Left colon (tissue), 2 donors: ENCODE measurements at places on chromosomes 4 and X.

DNA sequence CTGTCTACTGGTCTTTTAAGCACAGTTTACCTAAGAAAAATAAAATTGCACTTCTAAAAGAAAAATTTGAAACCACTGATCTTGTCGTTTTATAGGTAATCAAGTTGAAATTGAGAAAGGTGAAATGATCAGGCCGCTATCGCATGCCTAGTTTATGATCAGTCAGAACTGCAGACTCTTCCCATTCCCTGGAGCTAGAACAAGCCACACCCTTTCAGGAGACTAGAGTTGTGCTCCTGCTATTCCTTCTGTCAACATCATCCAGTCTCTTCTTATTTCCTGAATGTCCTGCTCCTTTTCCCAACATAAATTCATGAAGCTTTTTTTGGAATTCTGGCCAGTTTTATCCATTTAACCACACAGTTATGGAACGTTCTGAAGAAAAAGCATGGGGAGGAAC is 135.1 kb downstream of the SLC7A11 start:
- no peak for DNase-seq

GRCh38 chrX:19955306-19955705 is 35.6 kb downstream of the BCLAF3 start:
- DNase-seq, result no peak

GRCh38 chr4:61827907-61828391 is 627.8 kb downstream of the ADGRL3 start:
- DNase-seq, result no peak

DNA sequence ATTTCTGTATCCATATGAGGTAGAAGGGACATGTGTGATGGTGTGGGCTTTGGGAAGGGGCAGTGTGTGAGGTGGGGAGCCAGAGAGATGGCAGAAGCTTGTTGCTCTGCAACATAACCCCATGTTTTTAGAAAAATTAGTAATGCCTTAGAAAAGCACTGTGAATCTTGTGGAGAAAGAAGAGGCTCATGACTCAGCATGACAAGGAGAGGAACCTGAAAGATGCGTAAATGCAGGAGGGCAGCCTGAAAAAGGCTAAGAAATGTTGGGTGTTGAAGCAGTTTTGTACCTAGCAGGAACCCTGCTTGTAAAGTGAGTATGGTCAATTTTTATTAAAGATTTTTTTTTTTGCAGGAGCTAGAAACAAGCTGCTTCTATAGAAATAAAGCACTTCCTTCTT is 59.8 kb downstream of the ARSJ start:
- DNase-seq, result no peak

DNA sequence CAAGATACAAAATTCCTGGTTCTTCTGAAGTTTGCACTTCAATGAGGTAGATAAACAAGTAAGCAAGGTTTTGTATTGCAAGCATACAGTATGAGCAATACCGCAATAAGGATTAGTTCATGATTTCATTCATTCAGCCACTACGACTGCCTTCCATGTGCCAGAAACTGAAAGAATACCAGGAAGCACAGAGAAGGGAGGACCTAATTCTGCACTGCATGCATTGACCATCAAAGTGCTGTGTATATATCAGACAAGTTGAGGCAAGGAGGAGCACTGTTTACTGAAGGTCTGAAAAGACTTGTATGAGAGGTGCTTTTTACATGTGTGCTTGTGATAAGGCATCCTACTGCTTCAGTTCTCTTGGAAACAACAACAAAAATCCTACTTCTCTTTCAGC is 40.9 kb upstream of the GPM6B start:
- DNase-seq, result no peak
